H1 (cell line): ENCODE measurements at places on chromosomes 2 and 18.
A peak's percentile ranks its signal among the peaks of the same experiment; 100 is the strongest.

DNA sequence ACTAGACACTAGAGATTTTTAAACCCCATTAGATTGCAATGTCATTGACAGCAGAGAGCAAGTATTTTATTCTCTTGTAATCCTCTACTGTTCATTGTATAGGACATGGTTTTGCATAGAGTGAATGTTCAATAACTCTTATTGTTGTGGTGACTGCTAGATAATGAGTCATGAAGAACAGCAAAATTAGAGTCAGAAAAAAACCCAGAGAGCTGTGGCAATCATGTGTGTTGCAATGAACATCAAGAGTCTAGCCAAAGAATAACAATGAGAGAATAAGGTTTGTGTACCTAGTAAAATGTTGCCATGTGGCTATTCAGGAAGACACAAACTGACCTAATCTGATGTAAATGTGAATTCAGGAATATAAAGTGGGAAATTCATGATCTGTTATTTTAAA is 684.0 kb downstream of the DSC3 start:
- H3K27me3 ChIP-seq = no peaks in the 10 kb centered on the region
- H3K27ac ChIP-seq = no peak overlapping the region
- H3K4me3 ChIP-seq = no peak overlapping the region
- no peaks in the 10 kb centered on the region for H3K36me3 ChIP-seq
- no peaks in the 10 kb centered on the region for H3K4me1 ChIP-seq

DNA sequence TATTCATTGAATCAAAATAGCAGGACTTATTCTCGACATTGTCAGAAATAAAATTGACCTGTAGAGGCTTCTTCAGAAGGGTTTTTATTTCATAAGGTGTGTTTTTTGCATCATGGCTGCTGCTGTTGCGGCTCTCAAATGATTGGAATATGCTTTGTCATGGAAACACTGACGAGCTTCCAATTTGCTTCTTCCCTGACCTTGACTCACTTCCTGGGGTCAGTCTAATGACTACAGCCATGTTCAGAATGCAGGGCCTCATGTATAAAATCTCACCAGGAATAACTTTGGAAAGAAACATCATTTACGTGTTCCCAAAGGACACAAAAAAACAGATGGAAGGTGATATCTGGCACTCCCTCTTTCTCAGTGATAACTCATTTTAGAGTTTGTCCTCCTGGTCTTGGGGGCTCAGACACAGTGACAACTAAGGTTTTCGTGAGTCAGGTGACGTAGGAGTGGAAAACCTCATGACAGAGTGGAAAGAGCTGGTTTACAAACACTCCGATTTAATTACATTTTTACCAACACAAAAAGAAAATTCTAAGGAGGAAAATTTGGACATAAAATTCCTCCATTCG is 467.0 kb upstream of the RAB12 start:
- no peak overlapping the region for H3K27ac ChIP-seq
- H3K36me3 ChIP-seq = no peaks in the 10 kb centered on the region
- no peak for DNase-seq
- H3K4me3 ChIP-seq = no peak overlapping the region

- DNase-seq = no peak
- H3K27ac ChIP-seq = no peak overlapping the region
- H3K27me3 ChIP-seq = no peaks in the 10 kb centered on the region
- H3K36me3 ChIP-seq = no peaks in the 10 kb centered on the region
- H3K4me3 ChIP-seq = no peak overlapping the region
- no peaks in the 10 kb centered on the region for H3K4me1 ChIP-seq
Measured at GRCh38 chr2:27921880-27922547, 31.5 kb downstream of the BABAM2 start.

GRCh38 chr2:23069923-23070322 is 315.1 kb upstream of the KLHL29 start:
- H3K4me1 ChIP-seq = no peaks in the 10 kb centered on the region
- H3K36me3 ChIP-seq = no peaks in the 10 kb centered on the region
- H3K27me3 ChIP-seq = no peaks in the 10 kb centered on the region
- DNase-seq = no peak
- no peak overlapping the region for H3K27ac ChIP-seq
- H3K4me3 ChIP-seq = no peak overlapping the region

DNA sequence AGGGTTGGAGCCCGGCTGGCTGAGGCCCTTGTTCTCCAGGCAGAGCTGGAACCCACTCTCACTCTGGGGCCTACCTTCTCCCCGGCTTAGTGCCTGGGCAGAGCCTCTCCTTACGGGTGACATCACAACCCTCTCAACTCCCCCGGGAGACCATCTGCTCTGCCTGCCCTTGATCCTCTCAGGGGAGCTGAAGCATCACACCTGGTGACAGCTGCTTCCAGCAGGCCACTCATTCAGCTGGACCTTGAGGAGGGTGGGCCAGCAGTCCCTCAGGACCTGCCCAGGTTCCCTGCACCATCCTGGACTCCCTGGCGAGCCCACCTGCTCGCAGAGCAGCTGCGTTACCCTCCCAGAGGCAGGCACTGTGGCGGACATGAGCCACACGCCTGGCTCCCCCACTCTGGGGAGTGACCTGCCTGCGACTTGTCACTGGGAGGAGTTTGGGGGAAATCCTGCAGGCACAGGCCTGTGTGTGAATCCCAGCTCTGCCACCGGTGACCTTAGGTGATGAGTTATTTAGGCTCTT is 13.1 kb downstream of the HS6ST1 start:
- no peaks in the 10 kb centered on the region for H3K27me3 ChIP-seq
- peak overlapping the region; percentile 14; the same call in 1 of the 2 replicates for H3K27ac ChIP-seq
- DNase-seq = no peak
- H3K4me1 ChIP-seq = peaks cover 20% of the 10 kb centered on the region
- no peaks in the 10 kb centered on the region; the same call in 1 of the 2 replicates for H3K36me3 ChIP-seq

- H3K27ac ChIP-seq = no peak overlapping the region
- no peak overlapping the region for H3K4me3 ChIP-seq
- H3K27me3 ChIP-seq = no peaks in the 10 kb centered on the region
- H3K36me3 ChIP-seq = no peaks in the 10 kb centered on the region
- DNase-seq = peak; percentile 10
Measured at GRCh38 chr18:74963820-74964446, 245.0 kb downstream of the PTGR3 start.

GRCh38 chr2:184558713-184559464 is 39.4 kb upstream of the ZNF804A start:
- no peak for DNase-seq
- H3K36me3 ChIP-seq = no peaks in the 10 kb centered on the region
- no peaks in the 10 kb centered on the region for H3K4me1 ChIP-seq
- H3K27ac ChIP-seq = no peak overlapping the region
- no peaks in the 10 kb centered on the region for H3K27me3 ChIP-seq

GRCh38 chr2:164252568-164253287 is 368.6 kb downstream of the GRB14 start:
- H3K36me3 ChIP-seq = no peaks in the 10 kb centered on the region
- H3K4me3 ChIP-seq = no peak overlapping the region
- no peak overlapping the region for H3K27ac ChIP-seq
- DNase-seq = no peak
- H3K4me1 ChIP-seq = no peaks in the 10 kb centered on the region

DNA sequence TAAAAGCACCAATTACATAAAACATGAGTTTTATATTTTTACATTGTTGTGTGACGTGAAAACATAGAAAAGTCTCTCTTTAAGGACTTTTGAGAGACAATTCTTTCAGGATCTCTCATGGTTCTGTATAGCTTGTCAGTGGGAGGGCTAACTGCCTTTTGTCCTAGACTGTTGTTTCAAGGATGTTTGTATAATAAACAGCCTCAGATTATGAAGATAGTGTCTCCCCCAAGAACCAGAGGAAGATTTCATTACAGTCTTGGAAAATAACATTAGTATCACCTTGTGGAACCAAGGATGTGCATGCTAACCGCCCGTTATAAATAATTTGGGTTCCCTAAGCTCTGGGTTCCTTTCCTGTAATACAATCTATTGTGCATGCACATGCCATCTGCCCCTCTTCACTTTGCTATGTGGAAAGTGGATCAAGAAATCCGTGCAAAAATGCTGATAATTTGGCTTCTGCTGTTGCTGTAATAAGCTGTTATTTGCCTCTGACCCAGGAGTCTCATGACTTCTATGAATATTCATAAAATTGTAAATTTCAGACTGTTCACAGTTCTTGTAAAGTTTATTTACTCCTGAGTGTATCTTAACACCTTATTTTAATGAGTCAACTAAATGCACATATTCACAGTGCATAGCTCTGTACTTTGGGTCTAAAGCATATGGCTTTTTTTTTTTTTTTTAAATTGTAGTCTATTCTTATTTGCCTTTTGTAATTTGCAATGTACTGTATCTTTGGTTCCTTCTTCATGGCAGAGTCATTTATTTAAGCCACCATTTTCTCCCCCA is 265.5 kb downstream of the PTH2R start:
- no peaks in the 10 kb centered on the region for H3K36me3 ChIP-seq
- H3K27ac ChIP-seq = no peak overlapping the region
- H3K4me3 ChIP-seq = no peak overlapping the region
- H3K27me3 ChIP-seq = no peaks in the 10 kb centered on the region

DNA sequence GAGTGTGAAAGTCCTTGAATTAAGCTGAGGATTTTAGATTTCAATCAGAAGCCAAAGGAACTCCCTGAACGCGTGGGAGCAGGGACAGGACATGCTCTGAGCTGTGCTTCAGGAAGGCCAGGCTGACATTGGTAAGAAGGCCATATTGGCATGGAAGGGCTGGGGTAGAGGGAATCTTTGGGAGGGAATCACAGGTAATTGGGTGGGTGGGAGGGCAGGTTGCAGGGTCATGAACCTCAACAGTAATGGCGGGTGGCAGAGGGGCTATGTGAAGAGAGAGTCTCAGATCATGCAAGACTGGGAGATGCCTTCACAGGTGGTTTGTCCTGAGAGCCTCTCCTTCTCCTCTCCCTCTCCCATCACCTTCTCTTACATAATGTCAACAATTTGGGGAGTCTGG is 18.6 kb upstream of the CELF4 start:
- H3K4me3 ChIP-seq = no peak overlapping the region
- DNase-seq = no peak
- H3K36me3 ChIP-seq = no peaks in the 10 kb centered on the region
- H3K4me1 ChIP-seq = peaks cover 3% of the 10 kb centered on the region; the same call in 1 of the 2 replicates
- no peak overlapping the region for H3K27ac ChIP-seq

DNA sequence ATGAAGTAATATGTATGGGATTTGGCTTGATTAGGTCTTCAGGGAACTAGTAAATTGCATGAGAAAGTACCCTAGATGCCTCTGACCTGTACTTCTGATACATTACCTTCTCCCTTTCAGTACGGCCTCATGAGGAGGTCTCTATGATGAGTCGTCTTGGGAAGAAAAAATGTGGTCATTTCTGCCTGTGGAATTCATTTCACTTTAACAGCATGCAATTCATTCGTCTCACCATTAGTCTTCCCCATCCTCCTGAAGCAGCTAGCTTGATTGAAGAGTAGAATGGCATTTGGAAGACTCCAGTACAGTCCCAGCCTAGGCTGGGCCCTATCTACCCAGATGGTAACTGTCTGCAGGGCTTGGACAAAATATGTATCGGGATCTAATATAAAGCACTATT is 52.2 kb downstream of the TMX3 start:
- H3K36me3 ChIP-seq = no peaks in the 10 kb centered on the region
- no peak overlapping the region for H3K27ac ChIP-seq
- no peaks in the 10 kb centered on the region for H3K4me1 ChIP-seq
- H3K4me3 ChIP-seq = no peak overlapping the region
- no peaks in the 10 kb centered on the region for H3K27me3 ChIP-seq
- DNase-seq = no peak
